Endothelial cell of umbilical vein (primary cell): ENCODE measurements at places on chromosomes 13 and 19. TPM values are rescaled to one million over a fixed set of nuclear protein-coding genes. Genes with fewer than 3 reads are reported as not detected.
A peak's percentile ranks its signal among the peaks of the same experiment; 100 is the strongest.

The CCDC8 gene
- total RNA-seq = 0.35 and 0.75 TPM in 2 replicates

The FXYD5 gene
- total RNA-seq = 219 and 223 TPM in 2 replicates

The MUC16 gene
- total RNA-seq = not detected in 2 replicates

The DAND5 gene
- total RNA-seq = 0.20 and 0.28 TPM in 2 replicates

The ZNF729 gene
- not detected in 2 replicates for total RNA-seq

The B9D2 gene
- 12.2 and 13.6 TPM in 2 replicates for total RNA-seq

The SLC8A2 gene
- not detected in 2 replicates for total RNA-seq

The ZNF837 gene
- 1.4 and 1.7 TPM in 2 replicates for total RNA-seq

The HSD17B14 gene
- total RNA-seq = 20.9 and 21.5 TPM in 2 replicates

The NTF4 gene
- total RNA-seq = not detected in 2 replicates

DNA sequence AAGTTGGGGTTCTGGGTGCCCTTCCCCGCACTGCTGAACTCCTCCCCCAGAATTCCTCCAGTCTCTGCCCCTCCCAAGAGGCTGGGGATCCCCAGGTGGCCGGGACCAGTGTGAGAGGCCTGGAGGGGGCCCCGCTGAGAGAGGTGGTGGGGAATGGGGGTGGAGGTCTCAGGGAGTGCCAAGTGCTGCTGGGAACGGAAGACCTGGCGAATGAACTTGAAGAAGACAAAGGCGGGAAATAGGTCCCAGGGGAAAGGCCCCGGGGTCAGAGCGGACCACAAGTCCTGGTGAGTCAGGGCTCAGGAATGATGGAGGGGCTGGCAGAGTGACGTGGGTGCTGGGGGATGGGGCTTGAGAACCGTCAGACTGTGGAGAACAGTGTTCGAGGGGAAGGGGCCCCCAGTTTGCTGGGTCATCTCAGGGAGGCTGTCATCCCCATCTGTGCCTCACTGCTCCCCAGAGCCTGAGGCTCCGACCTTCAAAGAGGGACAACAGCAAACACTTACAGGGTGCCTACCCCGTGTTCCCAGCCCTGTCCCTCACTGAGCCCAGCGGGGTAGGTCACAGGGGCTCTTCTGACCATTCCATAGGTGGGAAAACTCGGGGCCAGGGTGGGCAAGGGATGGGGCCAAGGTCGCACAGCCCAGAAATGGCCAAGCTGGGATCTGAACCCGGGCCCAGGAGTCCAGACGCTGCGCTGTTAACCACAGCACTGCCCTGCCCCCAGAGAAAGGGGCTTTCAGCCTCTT lies 16.0 kb upstream of the SEMA6B start:
- peak; percentile 97 for DNase-seq

GRCh38 chr13:108409730-108410129 lies 140.2 kb downstream of the TNFSF13B start:
- no peak for DNase-seq

DNA sequence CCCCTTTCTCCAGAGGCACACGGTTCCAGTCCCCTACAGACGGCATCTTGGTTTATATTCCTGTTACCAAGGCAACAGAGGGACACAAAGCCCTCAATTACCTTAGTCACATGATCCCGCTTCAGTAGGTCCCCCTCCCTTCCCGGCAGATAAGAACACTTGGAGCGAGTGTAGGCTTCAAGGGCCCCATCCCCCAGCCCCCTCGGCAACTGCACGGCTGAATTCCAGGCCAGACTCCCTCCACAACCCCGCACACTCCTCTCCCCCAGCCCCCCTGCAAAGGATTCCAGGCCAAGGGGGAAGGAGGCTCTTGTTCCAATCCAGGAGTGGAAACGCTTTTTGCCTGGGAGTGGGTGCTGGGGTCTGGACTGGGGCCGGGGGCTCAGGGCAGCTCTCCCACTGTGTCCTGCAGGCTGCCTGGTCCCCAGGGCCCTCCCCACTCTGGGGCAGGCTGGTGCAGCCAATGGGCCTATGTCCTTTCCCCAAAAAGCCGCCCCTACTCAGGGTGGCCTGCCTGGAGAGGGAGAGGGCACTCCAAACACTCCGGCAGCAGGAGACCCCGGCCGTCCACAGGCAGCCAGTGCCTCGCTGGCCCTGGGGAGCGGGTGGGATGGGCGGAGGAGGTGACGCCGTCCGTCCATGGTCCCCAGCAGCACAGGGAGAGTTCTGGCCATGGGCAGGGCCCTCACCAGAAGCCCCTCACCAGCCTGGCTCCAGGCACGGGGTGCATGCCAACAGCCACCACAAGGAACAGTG lies 62.6 kb downstream of the MLLT1 start:
- DNase-seq = no peak

DNA sequence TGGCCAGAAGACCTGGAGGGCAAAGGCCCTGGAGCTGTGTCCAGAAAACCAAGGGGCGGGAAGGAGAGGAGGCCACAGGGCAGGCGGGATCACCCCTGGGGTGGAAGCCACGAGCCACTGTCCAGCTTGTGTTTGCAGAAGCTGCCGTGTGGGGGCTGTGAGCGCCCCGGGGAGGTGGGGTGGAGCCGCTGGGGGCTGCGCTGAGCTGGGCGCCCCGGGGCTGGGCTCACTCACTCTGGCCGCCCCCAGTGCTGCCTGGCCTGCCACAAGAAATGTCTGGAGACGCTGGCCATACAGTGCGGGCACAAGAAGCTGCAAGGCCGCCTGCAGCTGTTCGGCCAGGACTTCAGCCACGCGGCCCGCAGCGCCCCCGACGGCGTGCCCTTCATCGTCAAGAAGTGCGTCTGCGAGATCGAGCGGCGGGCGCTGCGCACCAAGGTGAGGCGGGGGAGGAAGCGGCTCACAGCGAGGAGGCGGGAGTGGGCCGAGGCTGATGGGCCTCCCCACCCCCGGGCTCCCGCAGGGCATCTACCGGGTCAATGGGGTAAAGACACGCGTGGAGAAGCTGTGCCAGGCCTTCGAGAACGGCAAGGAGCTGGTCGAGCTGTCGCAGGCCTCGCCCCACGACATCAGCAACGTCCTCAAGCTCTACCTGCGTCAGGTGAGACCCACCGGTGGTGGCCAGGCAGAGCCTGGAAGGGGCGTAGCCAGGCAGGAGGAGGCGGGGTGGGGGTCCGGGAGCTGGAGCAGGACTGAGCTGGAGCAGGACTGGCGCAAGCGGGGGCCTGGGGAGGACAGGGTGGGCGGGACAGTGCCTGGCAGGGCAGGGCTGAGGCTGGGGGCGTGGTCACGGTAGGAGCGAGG lies 13.6 kb downstream of the POLR2E start:
- DNase-seq = no peak

- DNase-seq = no peak
These were observed 95.4 kb upstream of the RAP2A start for GRCh38 chr13:97338571-97338970.

DNA sequence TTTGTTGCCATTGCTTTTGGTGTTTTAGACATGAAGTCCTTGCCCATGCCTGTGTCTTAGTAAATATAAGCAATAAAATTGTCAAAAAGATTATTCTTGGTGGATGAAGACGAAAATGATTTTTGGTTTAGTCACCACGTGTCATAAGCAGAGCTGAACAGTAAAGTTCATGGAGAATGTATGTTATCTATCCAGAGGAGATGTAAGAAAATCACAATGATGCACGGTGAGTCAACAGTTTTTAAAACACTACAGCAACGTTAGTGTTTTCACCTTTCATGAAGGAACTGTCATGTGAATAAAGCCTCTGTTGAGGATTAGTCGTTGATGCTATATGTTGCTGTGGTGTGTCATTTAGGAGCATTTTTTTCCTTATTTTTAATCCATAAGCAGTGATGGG lies 137.6 kb downstream of the GPC6 start:
- DNase-seq = no peak

- DNase-seq = no peak
These were observed 286.7 kb upstream of the SLITRK6 start for GRCh38 chr13:86085890-86086289.

GRCh38 chr13:32589471-32589870 lies 3.2 kb downstream of the PDS5B start:
- no peak for DNase-seq

DNA sequence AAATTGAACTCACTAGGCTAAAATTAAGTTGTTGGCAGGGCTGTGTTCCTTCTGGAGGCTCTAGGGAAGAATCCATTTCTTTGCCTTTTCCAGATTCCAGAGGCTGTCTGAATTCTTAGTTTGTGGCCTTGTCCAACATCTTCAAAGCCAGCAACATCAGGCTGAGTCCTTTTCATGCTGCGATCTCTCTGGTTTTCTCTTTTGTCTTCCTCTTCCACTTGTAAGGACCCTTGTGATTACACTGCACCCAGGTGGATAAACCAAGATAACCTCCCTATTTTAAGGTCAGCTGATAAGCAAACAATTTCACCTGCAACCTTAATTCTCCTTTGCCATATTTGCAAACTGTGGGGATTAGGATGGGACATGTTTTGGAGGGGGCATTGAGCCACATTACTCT lies 11.5 kb downstream of the UTP14C start:
- no peak for DNase-seq

DNA sequence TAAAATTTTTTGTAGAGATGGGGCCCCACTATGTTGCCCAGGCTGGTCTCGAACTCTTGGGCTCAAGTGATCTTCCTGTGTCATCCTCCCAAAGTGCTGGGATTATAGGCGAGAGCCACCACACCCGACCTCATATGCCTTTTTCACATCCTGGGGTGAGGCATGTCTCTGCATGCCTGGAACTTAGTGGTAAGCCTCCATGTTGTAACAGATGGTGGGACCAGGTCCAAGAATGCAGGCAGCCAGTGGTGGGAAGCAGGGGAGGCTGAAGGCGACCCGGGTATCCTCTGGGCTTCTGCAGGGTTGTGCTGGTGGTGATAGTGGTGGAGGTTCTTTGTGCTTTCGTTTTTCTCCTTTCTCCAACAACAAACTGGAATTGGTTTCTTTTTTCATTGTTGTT lies 30.1 kb upstream of the CCDC124 start:
- DNase-seq = no peak

- DNase-seq = no peak
These were observed 17.9 kb upstream of the LILRB1 start for GRCh38 chr19:54612428-54612827.

DNA sequence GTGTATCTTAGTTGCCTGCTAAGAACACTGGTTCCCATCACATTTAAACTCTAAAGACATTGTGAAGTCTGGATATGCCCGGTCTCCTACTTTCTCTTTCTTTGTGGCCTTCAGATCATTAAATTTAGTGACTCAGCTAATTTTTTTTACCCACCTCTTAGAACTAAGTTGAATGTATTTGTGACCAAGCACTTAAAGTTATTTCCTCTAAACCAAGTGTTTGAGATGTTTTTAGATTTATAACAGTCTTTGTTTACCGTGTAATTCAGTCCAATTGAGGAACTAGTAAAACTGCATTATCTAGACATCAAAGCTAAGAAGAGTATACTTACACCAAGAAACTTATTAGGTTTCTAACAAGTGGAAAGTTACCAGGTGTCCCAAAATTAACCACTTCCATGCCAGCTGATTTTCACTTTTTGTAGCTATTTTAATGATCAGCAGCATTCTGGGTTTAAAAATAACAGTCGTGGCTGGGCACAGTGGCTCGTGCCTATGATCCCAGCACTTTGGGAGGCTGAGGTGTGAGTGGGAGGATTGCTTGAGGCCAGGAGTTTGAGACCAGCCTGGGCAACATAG lies 53.1 kb downstream of the ARHGAP35 start:
- DNase-seq = peak; percentile 64
